Globus pallidus (tissue), 1 donor: ENCODE measurements at places on chromosomes 5 and 9.

GRCh38 chr9:135998410-135999071, 37.4 kb upstream of the UBAC1 start:
- DNase-seq, result no peak

GRCh38 chr5:14443671-14444093, 137.9 kb upstream of the OTULINL start:
- no peak for DNase-seq

- no peak for DNase-seq
These were observed 7.4 kb downstream of the NFIL3 start for GRCh38 chr9:91416096-91416712.

DNA sequence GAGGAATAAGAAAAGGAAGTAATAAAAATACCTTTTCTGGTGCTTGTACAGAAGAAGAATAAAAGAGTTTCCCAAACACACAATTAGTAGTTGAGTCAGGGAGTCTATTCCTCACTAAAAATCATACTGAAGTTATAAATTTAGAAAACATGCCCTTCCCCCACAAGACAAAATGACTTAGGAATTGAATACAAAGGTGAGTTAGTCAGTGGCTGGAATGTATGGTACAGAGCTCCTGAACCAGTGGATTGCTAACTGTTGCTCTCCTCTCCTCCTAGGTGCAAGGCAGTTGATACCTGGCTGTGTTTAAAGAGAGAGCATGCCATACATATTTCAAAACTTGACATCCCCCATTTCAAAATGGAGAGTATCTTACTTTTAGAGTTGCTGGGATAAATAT, 1.9 kb downstream of the GDA start:
- DNase-seq, result no peak

GRCh38 chr5:139461698-139462097, 845 bp downstream of the ECSCR start:
- no peak for DNase-seq

- no peak for DNase-seq
These were observed 60.1 kb downstream of the FAM174A start for GRCh38 chr5:100595152-100595811.

GRCh38 chr9:124389146-124389939, 25.9 kb downstream of the PSMB7 start:
- no peak for DNase-seq

DNA sequence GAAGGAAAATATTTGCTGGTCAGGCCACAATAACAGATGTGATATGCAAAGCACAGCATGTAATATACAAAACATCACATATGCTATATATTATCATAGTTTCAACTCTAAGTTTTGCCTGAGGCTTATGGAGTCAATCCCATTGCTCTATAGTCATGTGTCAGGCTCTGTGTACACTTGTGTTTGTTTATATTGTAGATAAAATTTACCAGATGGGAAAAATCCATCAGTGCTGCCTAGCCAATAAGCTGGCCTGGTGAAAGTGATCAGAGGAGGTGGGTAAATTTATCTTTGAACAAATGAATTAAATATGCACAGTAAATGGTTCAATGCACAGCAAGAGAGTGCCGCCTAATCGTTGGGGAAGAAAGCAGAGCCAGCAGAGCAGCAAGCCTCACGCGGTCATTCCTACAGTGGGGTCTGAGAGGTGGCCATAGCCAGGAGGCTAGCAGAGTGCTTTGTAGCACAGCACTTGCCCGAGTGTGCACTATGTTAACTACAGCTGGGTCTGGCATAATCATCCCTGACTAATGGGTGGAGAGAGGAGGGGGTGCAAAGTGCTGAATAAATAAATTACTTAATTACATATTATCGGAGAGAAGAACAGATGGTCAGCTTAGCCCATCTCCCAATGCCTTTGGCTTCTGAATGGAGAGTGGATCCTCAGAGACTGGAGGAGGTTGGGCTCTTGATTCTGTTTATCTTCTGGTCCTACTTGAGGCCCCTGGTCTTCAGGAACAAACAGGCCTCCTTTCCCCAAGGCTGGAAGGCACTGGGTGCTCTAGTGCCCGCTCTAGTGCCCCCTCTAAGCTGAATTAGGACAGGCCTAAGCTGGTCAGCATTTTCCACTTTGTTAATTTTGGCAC, 153.5 kb downstream of the MAT2B start:
- no peak for DNase-seq

GRCh38 chr9:5578018-5578697, 50.7 kb upstream of the RIC1 start:
- DNase-seq, result no peak

DNA sequence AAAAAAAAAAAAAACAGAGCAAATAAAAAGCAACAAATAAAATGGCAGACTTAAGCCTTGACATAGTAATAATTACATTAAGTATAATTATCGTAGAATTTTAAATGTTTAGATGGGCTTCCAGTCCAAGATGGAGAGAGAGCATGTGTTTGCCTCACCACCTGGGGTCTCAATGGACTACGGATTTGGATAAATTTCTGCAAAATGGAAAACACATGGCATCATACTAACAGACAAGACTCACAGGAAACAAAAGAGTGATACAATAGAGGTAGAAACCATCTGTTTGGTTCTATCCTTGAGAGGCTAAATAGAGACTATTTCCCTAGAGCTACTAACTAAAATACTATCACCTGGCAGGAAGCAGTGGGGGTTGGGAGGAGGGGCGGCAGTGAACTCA, 144.3 kb downstream of the MUSK start:
- no peak for DNase-seq

DNA sequence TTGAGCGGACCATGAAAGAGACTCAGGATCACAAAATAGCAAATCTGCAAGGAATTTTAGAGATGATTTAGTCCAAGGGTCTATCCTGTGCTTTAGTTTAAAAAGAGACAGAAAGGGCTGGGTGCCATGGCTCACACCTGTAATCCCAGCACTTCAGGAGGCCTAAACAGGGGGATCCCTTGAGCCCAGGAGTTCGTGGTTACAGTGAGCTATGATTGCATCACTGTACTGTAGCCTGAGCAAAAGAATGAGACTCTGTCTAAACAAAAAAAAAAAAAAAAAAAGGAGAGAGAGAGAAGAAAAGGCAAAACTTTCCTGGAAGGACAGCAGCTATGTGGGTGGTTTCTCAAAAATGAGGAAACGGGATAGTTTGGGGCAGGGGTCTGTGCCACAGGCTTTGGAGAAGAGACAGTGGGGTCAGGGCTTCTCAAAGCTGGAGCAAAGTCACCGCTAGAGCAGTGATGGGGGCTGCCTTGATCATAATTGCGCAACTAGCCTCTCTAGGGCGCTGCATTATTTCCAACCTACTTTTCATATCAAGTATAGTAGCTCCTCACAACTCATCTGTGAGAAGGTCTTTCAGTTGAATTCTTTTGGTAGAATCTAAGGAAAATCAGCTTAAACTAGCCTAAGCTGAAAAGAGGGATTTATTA, 8.5 kb upstream of the ANKH start:
- no peak for DNase-seq

DNA sequence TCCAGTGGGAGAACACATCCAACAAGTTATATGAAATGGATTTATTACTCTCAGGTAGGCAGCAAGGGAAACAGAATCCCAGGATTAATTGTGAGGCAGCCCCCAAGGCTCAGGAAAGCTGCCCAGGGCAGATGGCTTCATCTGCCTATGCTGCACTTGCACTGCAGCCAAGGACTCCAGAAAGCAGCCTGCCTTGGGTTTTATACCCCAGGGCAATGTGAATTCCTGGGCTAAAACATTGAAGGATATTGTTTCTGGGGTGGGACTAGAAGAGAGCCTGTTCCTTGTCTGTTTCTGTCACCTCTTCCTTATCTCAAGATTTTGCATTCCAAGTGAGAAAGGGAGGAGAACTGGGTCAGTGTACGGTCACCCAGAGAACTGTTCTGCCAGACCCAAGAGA, 8.8 kb upstream of the CCL27 start:
- no peak for DNase-seq

DNA sequence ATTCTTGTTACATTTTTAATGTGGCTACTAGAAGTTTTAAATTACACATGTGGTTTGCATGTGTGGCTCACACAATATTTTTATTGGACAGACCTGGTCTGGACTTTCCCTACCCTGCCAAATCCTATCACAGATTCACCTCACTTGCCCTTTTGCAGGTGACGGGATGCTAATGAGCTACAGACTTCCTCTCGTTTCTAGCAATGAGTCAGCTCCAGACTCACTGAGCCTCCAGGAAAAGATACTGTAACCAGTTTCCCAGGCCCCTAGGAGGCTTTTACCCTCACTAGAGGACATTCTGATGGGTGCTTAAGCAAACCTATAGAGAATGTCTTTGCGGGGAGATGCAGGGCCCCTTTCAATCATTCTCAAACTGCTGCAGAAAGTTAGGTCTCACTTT, 135.4 kb downstream of the WDR41 start:
- no peak for DNase-seq

DNA sequence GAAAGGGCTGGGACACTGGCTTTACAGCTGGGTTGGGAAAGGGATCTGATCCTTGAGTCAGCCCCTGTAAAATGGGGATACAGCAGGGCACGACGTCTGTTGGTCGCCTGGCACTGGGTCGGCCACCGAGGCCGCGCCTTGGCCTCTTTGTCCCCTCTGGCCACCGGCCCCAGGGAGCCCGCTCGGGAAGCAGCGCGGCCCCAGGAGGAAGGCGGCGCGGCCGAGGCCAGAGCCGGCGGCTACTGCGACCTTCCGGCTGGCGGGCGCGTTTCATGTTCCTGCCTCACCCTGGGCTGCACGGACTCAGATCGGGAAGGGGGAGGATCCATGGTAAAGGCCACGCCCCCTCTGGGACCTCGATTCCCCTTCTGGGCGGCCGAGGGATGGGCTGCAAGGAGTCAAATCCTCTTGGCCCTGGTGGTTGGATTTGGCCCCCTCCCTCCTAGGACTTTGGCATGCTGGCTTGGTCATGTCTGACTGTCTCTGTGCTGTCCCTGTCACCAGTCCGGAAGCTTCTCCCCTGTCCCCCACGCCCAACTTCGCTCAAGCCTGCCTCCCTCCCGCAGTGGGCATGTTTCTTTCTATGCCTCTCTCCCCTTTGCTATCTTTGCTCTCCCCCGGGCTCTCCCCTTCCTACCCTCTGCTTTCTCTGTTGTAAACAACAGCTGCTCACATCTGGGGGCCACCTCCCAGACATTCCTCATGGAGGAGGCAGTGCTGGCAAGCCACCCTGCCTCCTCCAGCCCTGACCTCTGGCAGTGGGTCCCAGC, 25.8 kb downstream of the FPGS start:
- peak; percentile 35 for DNase-seq

DNA sequence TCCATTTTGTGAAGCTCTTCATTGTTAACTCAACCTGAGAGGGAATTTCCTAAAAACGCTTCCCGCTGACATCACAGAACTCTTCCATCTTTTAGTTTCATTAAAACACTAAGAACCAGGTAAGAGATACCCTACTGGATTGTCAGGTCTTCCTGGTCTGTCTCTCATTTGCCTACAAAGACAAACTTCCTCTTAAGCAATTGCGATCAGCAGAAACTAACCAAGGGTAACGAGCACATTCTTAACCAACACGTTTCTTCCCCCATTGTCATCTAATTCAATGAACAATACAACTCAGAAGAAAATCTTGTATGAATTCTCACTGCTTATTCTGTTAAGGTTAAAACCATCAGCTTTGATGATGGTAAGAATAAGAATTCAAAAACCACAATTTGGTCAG, 6.6 kb downstream of the FBXW11 start:
- DNase-seq, result no peak

DNA sequence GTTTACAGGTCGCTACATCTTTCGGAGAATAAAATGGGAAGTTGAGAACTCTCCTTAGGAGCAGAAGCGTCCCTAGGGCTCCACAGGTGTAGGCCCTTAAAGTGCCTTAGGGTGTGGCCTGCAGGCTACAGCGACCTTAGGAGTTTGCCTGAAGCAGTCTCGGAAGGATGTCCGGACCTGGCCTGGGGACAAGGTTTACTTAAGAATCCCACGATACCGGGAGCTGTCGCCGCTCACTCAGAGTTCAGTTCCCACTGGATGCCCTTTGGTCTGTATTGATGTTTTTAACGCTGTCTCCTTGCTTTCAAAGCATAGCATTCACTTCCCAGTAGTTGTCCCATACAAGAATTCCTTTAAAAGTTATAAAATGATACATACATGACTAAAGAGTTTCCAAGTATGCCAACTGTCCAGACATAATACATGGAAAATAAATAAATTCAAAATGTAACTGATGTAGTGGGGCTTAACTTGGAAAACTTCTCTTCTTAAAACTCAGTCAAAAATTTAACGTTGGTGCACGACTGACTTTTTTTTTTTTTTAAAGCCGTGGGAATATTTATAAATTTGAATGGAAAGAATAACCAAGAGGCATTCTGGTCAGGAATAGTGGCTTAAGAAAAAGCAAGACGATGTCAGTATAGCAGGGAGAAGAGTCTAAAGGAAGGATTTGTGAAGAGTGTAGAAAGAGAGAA, 848 bp downstream of the RAD50 start:
- DNase-seq, result no peak

DNA sequence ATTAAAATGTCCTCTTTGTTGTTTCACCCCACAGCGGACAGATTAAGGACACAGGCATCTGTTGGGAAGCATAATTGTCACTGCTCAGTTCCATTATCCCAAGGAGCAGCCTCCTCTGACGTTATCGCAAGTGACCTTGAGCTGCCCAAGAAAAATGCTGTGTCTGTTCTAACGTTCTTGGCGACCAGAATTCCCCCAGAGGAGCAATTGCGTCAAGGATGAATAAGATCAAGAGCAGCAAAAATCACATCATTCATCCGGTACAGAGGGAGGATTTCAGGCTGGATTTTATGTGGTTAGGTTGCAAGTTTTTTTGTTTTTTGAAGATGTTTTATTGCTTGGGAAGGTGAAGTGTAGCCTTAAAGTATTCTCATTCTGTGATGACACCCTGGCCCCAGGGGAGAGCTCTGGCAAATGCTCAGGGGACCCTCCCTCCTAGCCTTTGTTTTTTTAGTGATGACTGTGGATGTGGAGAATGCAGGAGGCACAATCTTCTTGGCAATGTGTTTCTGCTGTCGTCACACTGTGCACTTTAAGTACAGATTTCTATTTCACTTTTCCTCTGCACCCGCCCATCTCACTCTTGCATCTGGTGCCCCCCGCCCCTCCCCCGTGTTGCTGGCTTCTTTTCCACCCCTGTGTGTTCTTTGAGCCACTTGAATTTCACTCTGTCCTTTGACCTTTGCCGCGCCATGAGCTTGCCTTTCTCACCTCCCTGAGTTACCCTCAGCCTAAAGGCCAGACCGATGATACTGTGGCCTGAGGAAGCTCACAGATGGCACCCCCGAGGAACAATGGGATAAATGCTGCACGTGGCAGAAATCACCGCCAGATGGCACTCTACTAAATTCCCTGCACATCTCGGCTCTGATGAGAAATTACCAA, 308.5 kb downstream of the RAB3C start:
- DNase-seq, result peak; percentile 65

GRCh38 chr5:38551030-38552017, 5.1 kb downstream of the LIFR start:
- DNase-seq, result peak; percentile 74
